ENCODE measurements at places on chromosomes 11 and 22.

- no peak for DNase-seq
Observed at GRCh38 chr11:92739491-92739890, 230.0 kb upstream of the MTNR1B start.

DNA sequence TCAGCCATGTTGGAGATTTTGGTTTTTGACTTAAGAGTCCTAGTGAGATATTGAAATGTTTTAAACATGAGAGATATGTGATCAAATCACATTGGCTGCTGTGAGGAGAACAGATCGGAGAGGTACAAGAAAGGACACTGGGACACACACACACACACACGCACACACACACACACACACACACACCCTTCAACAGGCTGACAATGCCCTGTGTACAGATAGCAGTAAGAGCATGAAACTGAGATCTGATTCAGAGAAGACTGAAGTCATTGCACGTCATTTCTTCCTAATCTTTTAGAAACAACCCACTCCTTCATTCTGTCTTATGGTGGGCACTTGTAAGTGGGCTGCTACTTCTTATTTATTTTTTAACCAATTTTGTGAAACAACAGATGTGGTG lies 200.5 kb upstream of the E2F8 start:
- no peak for DNase-seq

DNA sequence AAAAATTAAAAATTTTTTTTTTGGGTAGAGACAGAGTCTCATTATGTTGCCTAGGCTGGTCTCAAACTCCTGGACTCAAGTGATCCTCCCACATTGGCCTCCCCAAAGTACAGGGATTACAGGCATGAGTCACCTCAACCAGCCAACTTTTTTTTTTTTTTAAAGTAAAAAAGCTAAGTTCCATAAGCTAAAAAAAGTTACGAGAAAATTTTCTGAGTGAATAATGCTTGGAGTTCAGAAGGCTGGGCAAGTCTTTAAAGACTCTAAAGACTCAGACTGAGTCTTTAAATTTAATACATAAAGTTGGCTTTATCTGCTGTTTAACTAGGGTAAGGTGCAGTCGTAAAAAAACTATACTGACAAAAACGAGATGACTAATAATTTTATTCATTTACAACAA lies 5.6 kb downstream of the DDX6 start:
- no peak for DNase-seq

DNA sequence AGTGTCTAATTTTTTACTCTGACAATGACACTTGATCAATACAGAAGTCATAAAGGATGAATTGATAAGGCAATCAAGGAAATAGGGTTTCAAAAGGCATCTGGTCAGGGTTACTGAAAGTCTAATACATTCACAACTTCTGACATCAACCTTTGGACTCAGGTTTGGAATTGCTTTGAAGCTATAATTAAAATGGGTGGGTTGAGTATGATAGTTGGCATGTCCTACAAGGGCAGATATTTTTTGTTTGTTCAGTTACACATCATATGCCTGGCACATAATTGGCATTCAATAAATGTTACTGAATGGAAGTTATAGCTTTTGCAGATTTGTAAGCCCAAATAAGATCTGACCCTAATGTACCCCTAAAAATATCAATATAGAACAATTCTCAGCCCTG lies 7.3 kb upstream of the FUT4 start:
- DNase-seq: no peak

DNA sequence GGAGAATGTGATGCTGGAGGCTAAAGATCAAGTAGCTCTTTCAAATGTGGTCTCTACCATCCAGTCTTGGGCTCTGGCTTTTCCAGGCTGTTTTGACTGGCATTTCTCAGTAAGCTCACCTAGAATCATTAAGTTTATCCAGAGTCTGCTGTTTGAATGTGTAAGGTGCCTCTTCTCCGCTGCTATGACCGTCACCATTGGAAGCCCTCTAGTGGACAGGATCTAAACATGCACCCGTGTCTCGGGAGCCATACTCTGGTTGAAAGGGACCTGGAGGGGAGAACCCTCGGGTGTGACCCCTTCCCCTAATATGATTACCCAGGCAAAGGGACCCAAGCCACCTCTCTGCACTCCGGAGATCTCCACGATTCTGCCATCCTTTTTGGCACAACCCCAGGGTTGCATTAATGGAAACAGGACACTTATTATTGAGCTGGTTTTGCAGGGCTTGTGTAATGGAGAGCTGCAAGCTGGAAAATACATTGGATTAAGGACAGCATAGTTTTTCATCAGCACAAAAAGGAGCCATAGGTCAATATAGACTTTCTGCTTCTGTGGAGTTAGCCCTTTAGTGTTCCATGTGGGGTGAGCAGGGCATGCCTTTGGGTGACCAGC lies 191.0 kb upstream of the LARGE1 start:
- DNase-seq: no peak

DNA sequence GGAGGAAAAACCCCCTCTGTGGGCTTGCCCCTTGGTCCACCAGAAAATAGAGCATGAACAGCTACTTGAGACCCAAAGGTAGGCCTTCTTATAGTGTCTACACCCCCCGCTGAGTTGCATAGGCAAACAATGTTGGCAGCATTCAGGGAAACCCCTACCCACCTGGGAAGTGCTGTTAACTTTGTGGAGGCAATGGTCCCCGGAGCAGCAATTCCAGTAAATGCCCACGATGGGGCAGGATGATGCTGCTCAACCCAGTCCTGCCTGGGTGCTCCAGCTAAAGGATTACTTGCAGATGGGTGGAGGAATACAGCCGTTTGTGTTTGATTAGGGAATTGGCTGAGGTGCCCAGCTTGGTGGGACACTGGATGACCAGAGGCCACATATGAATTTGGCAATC lies 381.3 kb upstream of the ANO5 start:
- DNase-seq: no peak

DNA sequence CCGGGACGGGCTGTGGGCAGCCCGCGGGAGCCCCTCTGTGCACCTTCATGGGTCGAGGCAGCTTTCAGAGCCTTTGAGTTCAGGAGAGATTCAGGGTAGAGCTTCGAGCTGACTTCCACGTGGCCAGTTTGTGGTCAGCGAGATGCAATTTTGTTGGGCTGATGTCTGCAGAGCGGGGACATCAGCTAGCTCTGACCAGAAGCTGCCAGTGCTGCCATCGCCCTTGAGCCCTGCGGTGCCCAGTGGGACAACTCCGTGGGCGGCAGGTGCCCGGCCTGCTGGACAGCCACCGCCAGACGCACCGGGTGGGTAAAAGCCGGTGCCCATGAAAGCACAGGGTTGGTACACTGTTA lies 719 bp downstream of the TALDO1 start:
- no peak for DNase-seq

DNA sequence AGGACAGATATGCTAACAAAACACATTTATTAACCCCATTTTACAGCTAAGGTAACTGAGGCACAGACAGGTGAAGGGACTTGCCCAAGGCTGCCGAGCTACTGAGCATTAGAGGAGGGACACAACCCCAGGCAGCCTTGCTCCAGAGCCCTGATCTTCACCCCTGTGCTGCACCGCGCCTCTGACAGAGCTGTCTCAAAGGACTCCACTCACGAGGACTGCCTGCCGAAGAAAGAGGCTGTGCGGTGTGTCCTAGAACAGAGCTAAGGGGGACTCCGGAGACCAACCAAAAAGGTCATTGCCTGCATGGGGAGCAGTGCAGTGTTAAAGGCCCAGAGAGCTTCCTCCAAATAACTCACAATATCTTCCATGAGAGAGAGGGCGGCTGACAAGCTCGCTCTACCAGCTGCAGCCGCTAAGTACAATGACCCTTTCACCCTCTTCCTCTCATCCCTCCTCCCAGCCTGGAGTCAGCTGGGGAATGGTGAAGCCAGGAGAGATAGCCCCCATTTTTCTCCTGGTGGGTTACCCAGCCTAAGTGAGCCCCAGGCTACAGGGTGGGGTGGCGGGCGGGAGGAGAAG lies 119.2 kb downstream of the DSCAML1 start:
- DNase-seq: no peak
